ENCODE measurements at places on chromosomes 3 and 15. TPM values are rescaled to one million over a fixed set of nuclear protein-coding genes. Genes with fewer than 3 reads are reported as not detected.
A peak's percentile ranks its signal among the peaks of the same experiment; 100 is the strongest.

DNA sequence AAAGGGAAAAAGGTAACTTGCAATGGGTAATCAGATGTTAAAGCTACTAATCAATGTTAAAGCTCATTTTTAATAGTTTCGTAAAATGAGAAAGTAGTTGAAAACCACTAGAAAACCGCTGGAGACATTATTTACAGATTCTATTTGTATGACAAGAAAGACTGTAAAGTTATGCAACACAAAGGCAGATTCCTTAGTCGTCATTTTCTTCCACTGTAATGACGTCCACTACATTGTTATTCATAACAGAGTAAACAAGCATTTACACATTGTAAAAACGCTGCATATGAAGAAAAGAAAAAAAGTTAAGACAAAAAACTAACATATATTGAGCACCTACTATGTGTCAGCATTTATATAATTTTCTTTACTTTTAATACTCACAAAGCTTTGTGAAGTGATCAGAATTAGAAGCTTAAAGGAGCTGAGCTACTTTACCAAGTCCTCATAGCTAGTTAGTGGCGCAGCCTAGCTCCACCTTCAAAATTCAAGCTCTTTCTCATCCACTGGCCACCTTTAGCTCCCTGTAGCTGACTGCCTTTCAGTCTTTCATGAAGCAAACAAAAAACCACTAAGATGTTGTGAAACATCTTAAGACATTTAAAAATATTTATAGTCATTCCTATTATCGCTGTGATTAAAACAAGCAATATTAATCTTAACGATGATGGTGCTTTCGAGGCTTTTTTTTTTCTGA lies 100.1 kb upstream of the CDIN1 start:
- DNase-seq, result no peak

- no peak for DNase-seq
Measured at GRCh38 chr3:48950051-48950450, 31.4 kb downstream of the ARIH2 start.

DNA sequence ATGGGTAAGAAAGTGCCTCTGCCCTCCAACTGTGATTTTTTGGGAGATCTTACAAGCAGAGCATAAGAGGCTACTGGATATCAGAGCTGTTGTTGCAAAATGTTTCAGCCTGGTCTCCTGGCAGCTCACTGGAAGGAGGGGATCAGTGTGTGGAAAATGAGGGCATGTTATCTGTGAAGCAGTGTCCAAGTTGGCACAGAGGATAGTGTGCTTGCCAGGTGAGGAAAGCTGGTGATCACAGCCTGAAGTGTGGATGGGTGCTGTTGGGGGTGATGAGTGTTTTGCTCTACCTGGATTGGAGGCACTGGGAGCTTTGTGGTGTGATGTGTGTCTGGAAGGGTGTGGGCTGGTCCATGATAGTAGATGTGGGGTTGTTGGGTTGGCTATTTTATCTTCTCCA lies 69.3 kb downstream of the MCTP2 start:
- DNase-seq, result no peak

- no peak for DNase-seq
Measured at GRCh38 chr15:66429546-66429945, 42.8 kb downstream of the MAP2K1 start.

The MYZAP gene
- total RNA-seq, result 3.8 TPM

The PAK6 gene
- 11.1 TPM for total RNA-seq

The SLCO3A1 gene
- total RNA-seq, result 1.9 TPM

DNA sequence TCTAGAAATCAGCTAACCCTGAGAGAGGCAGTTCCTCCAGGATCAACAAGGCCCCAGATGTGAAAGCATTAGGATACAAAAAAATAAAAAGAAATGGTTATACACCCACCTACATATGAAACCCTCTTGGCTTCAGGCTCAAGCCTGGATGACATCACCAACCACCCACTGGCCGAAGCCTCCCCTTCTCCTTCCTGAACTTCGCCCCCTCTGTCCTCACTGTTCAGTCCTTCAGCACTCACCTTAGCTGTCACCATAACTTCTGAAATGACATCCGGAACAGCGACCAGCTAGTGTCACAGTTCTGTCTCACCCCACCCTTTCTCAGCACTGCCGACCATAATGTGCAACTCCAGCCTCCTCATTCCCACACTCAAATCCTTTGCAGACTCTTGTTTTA lies 98.7 kb downstream of the PLCH1 start:
- no peak for DNase-seq

- no peak for DNase-seq
Measured at GRCh38 chr3:127785711-127786265, 36.5 kb downstream of the MGLL start.

The NR2E3 gene
- total RNA-seq, result 1.2 TPM

GRCh38 chr3:24475925-24476324 lies 18.7 kb downstream of the THRB start:
- DNase-seq, result no peak

The MUC20 gene
- total RNA-seq, result 8.7 TPM

GRCh38 chr3:78642226-78643035 lies 1125.4 kb downstream of the ROBO1 start:
- DNase-seq, result no peak

GRCh38 chr3:112097378-112097777 lies 11.2 kb downstream of the C3orf52 start:
- no peak for DNase-seq

The SENP2 gene
- total RNA-seq, result 40.2 TPM

- no peak for DNase-seq
Measured at GRCh38 chr15:56174649-56175048, 69.0 kb downstream of the RFX7 start.

The DLG1 gene
- 106 TPM for total RNA-seq

The KBTBD12 gene
- total RNA-seq, result 0.07 TPM

GRCh38 chr3:72587282-72587681 lies 261.0 kb downstream of the SHQ1 start:
- DNase-seq, result no peak

GRCh38 chr3:72568083-72568482 lies 280.2 kb downstream of the SHQ1 start:
- no peak for DNase-seq

DNA sequence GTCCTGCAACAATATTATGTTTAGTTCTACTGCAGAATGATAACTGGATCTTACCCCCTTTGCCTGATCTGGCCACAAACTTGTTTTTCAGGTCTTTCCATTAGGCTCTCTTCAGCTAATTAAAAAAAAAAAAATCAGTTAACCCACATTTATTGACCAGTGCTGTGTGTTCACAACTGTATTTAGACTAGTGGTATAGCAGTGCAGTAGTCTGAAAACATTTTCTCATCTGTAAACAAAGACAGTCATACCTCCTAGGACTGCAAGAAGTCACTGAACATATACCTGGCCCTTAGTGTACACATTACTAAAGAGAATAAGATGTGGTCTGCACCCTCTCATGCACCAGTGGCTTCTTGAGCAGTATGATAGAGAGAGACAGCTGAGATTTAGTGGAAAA lies 22.5 kb downstream of the LPP start:
- DNase-seq, result no peak

DNA sequence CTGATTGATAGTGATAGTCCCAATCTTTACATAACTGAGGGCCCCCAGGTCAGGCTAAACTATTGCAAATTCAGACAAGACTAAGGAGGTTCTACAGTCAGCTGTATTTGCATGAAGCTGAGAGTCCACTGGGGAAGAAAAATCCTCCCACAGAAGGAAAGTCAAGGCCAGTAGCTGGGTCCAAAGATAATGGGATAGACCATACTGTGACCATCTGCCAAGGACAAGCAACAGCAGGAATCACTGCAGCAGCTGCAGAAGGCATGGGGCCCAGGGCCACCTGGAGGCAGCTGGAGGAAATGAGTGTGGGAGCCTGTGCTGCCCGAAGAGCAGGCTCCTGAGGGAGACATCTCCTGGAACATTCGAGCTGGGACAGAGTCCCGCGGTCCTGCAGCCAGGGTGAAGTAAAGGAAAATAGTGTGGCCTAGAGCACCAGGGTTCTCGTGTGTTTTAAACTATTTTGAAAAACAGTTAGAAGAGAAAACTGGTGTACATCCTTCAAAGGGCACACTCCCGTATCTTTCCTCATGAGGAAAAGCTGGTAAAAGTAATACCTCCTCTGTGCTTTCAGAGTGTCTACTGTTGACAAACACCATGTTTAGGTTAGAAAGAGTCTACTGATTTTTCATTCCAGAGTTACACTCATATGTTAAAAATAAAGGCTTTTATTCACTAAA lies 13.2 kb upstream of the TMEM212 start:
- no peak for DNase-seq

The THRB gene
- total RNA-seq, result 2.4 TPM

DNA sequence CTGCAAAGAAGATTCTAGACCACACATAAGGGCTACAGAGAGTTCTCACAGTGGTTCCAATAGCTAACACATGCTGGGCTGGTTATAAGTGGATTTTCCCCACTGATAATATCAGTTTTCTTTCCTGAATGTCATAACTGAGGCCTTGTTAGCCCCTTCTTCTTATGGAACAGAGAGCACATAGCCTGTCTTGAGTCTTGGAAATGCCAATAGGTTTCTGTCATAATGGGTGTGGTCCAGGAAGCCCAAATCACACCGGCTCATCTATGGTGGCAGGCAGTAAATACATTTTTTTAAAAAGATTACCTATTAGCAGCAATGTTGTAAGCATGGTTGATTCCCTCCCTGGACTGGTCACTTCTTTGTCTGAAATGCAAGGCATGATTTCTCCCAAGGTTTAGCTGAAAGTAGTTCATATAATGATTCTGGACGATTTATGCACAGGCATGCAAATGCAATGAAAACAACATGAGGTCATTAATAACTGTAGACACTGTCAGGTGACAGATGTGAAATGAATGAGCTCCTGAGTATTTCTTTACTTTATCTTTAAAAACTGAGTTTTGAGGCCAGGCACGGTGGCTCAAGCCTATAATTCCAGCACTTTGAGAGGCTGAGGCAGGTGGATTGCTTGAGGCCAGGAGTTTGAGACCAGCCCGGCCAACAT lies 67.2 kb upstream of the ATP2C1 start:
- DNase-seq, result no peak

GRCh38 chr3:120469440-120469839 lies 18.6 kb upstream of the FSTL1 start:
- DNase-seq, result peak; percentile 60

DNA sequence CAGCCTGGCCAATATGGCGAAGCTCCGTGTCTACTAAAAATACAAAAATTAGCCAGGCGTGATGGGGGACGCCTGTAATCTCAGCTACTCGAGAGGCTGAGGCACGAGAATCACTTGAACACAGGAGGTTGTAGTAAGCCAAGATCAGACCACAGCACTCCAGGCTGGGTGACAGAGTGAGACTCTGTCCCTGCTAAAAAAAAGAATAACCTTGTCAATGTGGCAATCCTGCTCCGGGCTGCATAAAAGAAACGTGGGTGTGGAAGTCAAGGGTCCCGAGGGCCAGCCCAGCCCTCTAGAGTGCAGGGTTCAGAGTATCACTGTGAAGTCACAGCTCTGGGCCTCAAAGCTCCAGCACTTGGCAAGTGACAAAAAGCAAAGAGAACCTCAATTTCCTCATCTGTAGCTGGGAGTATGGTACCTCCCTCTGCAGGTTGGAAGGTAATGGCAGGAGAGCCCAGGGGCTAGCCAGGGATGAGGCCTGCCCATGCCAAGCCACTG lies 73.5 kb upstream of the IQSEC1 start:
- no peak for DNase-seq

Measured in mesothelial cell of epicardium (in vitro differentiated cells).